ENCODE measurements at places on chromosomes 7 and 10.

- no peak for DNase-seq
Observed at GRCh38 chr7:37705976-37706375, 22.4 kb downstream of the GPR141 start.

DNA sequence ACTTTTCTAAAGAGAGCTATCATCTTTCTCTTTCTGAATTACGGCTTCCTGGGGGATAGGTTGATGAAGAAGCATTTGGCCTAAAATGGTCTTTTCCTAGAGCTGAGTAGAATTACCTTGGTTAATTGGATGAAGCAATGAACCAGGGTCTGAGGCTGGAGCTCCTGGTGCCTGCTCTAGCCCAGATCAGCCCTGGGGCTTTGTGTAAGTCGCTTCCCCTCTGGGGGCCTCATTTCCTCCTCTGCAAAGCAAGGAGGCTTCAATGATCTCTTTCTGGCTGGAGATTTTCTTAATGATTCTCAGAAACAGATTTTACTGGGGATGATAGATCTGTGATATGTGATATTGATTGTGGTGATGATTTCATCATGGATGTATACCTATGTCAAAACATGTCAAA is 3.5 kb upstream of the CPA2 start:
- DNase-seq, result no peak

- no peak for DNase-seq
Observed at GRCh38 chr7:51229106-51229537, 87.5 kb downstream of the COBL start.

DNA sequence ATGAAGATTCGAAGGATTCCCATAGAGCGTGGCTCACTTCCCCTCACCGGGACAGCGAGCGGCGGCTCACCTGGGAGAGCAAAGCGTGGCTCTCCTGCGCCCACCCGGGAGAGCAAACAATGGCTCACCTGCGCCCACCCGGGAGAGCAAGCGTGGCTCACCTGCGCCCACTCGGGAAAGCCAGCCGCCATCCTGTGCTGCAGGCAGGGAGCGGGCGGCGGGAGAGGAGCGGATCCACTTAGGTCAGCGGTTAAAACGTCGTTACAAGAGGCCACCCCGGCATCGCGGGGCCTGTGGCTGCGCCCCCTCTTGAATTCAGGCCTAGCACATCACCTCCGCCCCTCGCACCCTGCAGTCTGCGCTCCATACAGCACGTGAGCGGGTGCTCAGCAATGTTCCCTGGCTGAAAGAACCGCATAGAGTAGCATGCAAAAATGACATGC is 461 bp upstream of the FIGNL1 start:
- peak; percentile 21 for DNase-seq

- DNase-seq, result no peak
Observed at GRCh38 chr10:118259288-118259906, 82.7 kb downstream of the FAM204A start.

DNA sequence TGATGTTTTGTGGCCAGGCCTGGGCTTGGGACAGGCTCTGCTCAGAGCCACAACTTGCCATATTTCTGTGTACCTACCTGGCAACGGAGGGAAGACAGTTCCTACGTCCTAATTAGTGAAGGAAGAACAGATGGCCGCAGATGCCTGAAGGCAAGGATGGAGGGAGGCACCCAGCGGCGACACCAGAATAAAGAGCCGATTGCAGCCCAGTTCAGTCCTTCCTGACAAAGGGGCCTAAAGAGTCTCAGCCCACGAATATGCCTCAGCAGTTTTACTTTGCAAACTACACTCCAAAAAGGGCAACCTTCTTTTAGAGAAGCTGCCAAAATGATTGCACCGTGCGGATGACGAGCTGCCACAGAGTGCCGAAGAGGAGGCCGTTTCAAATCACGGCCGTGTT is 585.8 kb downstream of the GLRX3 start:
- no peak for DNase-seq
